ENCODE measurements at places on chromosomes 2 and 18.

DNA sequence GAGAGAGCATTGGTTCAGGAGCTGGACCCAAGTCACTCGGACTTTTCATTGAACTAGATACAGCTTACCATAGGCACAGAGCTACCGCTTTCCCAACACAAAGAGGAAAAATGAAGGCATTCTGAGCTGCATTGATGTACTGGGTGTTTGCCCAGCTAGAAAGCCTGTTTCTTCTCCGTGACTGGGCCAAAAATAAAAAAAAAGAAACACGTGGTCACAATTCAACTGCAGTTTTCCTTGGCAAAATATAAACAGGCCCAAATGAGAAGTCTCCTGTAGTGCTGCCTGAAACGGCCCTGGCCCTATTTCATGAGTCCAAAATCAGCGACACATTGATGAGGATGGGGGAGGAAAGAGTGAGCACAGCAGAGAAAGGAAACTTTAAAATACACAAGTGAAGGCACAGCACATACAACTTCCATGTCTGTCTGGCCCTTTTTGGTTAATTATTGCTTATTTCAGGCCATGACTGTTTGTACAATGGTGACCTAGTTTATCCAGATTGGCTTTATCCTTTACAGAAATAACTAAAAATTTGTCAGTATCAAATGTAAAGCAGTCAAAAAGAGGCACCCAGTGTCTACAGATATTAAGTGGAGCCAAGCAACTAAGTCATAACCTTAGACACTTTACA is 179.7 kb downstream of the ICOS start:
- DNase-seq: peak; percentile 11

GRCh38 chr2:215441560-215442400 is 5.9 kb upstream of the FN1 start:
- no peak for DNase-seq

DNA sequence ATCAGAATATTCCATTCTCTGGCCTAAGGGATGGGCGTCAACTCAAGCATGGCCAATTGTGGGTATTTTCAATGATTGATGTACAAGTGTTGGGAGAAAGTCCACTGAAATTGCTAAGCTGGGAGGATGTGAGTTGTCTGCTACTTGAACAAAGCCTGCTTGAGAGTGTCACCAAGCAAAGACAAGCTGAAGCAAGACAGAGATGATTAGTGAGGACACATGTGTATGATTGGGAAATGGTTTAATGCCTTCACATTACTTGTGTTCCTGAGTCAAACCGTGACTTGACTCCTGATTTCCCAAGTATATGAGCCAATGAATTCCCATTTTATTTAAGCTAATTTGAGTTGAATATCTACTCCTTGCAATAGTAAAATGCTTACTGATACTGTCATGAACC is 23.7 kb upstream of the NRP2 start:
- no peak for DNase-seq

DNA sequence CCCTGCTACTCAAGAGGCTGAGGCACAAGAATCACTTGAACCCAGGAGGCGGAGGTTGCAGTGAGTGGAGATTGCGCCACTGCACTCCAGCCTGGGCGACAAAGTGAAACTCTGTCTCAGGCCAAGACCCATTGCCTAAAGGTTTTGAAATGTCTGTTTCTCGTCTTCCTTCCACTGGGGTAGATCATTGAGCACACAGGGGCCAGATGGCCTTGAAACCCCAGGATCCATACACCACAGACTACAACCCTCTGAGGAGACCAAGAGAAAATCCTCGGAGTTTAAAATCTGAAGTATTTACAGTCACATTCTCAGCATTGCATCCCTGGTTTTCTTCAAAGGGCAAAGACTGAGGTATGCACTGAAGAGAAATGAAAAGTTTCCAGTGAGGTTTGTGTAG is 7.1 kb upstream of the EPAS1 start:
- no peak for DNase-seq

- no peak for DNase-seq
Measured at GRCh38 chr2:215324811-215325210, 13.0 kb downstream of the ATIC start.

DNA sequence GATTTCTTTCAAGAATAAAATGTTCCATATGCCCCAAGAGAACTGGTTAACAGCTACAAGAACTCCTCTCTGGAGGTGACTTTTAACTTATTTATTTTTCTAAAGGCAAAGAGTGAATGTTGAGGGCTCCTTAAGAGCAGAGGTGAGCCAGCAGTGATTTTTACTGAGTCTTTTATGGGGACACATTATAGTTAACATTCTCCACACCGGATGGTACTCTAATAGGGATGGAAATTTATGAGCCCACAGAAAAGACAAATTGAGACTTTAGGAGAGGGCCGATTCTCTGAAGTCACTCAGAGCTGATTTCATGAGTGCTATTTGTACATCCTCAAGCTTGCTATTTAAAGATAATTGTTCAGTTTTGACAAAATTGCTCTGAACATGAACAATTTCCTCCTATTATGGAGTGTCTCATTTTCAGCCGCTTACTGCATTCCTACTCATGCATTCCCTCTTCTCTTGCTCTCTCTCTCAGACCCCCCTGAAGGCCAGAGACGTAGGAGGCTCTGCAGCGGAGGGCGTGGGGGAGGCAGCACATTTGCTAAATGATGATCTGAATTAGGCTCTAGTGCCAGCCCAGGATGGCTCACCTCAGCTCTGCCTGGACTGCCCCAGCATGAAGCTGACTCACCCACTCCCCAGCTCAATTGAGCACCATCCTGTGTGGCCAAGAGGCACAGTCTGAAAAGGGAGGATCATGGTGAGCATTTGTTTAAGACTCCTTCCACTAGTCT is 5.9 kb upstream of the RPL37A start:
- DNase-seq: no peak

GRCh38 chr2:168320267-168320666 is 72.9 kb upstream of the STK39 start:
- DNase-seq: no peak

GRCh38 chr2:70959851-70960832 is 18.3 kb upstream of the ANKRD53 start:
- DNase-seq: no peak

- no peak for DNase-seq
Measured at GRCh38 chr2:27353762-27354596, 2.6 kb downstream of the GTF3C2 start.

DNA sequence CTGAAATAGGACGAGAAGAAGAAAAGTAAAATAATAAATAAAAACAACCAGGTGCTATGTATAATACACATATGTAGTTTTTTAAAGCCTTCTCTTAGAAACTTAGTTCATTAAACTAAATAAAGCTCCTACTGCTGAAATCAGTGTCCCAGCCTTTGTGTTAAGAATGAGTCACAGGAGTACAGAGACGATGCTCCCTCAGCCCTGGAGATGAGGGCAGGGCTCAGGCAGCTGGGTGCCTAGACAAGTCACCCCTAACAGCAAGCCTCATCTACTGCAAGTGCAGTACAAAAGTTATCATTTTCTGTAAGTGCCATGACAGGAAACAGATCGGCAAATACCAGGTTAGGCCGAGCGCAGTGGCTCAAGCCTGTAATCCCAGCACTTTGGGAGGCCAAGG is 18.2 kb downstream of the KIDINS220 start:
- no peak for DNase-seq

Measured in NCI-H446 treated with DMSO at 0.1 percent for 48 hours (cell line).